Thyroid gland (tissue), 4 donors: ENCODE measurements at places on chromosomes 2 and 18. TPM values are rescaled to one million over a fixed set of nuclear protein-coding genes. Genes with fewer than 3 reads are reported as not detected.

DNA sequence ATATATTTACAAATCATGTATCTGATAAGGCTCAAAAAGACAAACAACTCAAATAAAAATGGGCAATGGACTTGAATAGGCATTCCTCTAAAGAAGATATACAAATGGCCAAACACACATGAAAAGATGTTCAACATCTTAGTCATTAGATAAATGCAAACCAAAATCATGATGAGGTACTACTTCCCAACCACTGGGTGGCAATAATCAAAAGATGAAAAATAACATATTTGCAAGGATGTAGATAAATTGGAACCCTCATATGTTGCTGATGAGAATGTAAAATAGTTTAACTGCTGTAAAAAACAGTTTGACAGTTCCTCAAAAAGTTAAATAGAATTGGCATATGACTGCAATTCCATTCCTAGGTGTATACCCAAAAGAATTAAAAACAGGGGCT, 132.3 kb downstream of the TTC32 start:
- no peak for DNase-seq
- H3K4me1 ChIP-seq = no peaks in the 10 kb centered on the region
- H3K27ac ChIP-seq = no peak overlapping the region
- no peaks in the 10 kb centered on the region for H3K36me3 ChIP-seq
- no peaks in the 10 kb centered on the region for H3K27me3 ChIP-seq

DNA sequence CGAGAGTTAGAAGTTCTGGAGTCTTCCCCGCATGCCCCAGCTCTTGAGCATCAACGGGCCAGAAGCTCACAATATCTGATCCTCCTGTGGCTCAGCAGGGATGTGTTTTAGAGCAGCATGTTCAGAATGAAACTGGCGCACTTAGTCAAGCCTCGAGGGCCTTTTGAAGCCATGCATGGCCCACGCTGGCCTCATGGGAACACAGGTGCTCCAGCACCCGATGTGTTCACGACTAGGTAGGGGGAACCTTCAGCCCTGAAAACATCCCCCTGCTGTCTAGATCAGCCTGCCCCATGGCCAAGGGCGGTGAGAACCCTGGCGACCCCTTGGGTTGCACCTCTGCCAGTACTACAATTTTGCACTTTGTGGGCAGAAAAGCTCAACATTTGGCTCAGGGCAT, 32.8 kb downstream of the MSH6 start:
- DNase-seq = no peak
- no peaks in the 10 kb centered on the region for H3K4me1 ChIP-seq
- H3K4me3 ChIP-seq = no peak overlapping the region
- peaks cover 24% of the 10 kb centered on the region for H3K36me3 ChIP-seq

- H3K36me3 ChIP-seq = no peaks in the 10 kb centered on the region
- H3K27me3 ChIP-seq = no peaks in the 10 kb centered on the region
- no peak for DNase-seq
- H3K27ac ChIP-seq = no peak overlapping the region
- no peaks in the 10 kb centered on the region for H3K4me1 ChIP-seq
- no peak overlapping the region for H3K4me3 ChIP-seq
Measured at GRCh38 chr2:25401307-25402026, 59.7 kb upstream of the DNMT3A start.

GRCh38 chr2:156319811-156320485, 12.6 kb downstream of the NR4A2 start:
- H3K4me1 ChIP-seq = no peaks in the 10 kb centered on the region
- peak overlapping the region; percentile 47 for H3K4me3 ChIP-seq
- DNase-seq = peak; percentile 88
- peak overlapping the region; percentile 82 for H3K27ac ChIP-seq
- H3K27me3 ChIP-seq = no peaks in the 10 kb centered on the region

DNA sequence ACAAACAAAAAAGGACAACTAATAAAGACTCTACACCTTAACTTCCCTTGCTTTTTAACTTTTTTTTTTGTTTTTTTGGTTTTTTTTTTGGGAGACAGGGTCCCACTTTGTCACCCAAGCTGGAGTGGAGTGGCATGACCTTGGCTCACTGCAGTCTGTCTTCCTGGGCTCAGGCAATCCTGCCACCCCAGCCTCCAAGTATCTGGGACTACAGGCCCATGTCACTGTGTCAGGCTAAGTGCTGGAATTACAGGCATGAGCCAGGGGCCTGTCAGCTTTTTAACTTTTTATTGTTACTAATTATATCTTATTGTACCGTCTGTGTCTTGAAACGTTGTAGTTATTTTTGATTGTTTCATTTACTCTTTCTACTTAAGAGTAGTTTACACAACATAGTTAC, 25.5 kb downstream of the WDR7 start:
- no peaks in the 10 kb centered on the region for H3K27me3 ChIP-seq
- H3K4me1 ChIP-seq = no peaks in the 10 kb centered on the region
- DNase-seq = no peak

GRCh38 chr2:30708491-30709290, 98.6 kb downstream of the CAPN13 start:
- peaks cover 4% of the 10 kb centered on the region for H3K4me1 ChIP-seq
- DNase-seq = no peak
- H3K27me3 ChIP-seq = no peaks in the 10 kb centered on the region
- no peak overlapping the region for H3K4me3 ChIP-seq

DNA sequence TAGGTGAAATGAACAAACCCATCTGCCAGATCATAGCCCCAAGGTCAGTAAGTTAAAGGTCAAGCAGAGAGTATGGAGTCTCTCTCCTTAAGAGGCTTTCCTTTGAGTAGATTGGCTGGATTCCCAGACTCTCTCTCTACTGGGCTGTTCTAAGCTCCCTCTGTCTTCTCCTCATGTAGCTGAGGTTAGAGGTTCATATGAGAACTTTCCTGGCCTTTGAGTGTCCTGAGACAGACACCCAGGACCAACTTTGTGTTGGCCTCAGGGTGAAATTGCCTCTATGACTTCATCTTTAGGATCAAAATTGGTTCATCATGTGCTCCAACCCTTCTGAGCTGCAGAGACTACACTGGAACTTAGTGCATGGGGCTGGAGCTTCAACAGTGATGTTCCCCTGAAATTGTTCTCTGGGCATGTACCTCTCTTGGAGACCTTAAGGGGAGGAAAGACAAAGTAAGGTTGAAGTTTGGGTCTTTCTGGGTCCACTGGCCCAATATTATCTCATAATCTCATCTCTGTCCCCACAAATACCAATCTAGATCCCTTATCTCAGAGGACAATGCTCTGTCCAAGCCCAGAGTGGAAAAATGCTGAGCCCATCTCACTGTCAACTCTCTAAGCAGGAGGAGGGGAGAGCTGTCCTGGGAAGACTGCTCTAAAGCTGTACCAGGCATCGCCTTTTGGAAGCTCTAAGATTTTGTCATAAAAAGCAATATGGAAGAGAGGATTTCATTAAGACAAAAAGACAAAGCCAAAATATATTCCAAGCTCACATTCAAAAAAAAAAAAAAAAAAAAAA, 177.3 kb upstream of the ARL4C start:
- H3K36me3 ChIP-seq = no peaks in the 10 kb centered on the region
- H3K27ac ChIP-seq = no peak overlapping the region
- no peak overlapping the region for H3K4me3 ChIP-seq
- H3K27me3 ChIP-seq = no peaks in the 10 kb centered on the region

DNA sequence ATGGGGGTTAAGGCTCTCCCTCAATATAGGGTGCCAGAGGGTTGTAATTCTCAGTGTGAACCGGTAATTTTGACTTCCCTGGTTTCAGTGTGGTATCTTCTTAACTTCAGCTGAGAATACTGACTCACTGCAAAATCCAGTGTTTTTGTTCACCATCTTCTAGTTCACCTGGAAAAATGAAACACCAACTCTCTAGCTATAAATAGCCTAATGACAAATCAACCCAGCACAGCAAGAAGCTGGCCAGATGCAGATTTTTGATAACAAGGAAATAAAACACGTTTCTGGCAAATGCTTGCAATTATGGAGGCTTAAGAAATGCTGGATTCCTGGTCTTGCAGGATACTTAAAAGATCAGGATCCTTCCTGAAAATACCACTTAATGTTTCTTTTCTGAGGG, 192.3 kb downstream of the CLIP4 start:
- H3K4me3 ChIP-seq = no peak overlapping the region
- H3K36me3 ChIP-seq = no peaks in the 10 kb centered on the region
- H3K27me3 ChIP-seq = no peaks in the 10 kb centered on the region
- peaks cover 3% of the 10 kb centered on the region for H3K4me1 ChIP-seq
- peak overlapping the region; percentile 4 for H3K27ac ChIP-seq

The CROCC2 gene
- total RNA-seq = not detected

The CYP20A1 gene
- total RNA-seq = 59.5 TPM
